SJCRH30 (cell line): ENCODE measurements at places on chromosomes 16 and 17. TPM values are rescaled to one million over a fixed set of nuclear protein-coding genes. Genes with fewer than 3 reads are reported as not detected.
A peak's percentile ranks its signal among the peaks of the same experiment; 100 is the strongest.

The PPP1R27 gene
- total RNA-seq = not detected in 2 replicates

The KRTAP1-5 gene
- total RNA-seq = not detected in 2 replicates

GRCh38 chr16:5066511-5066910 lies 755 bp upstream of the C16orf89 start:
- H3K27ac ChIP-seq = no peak overlapping the region
- DNase-seq = no peak
- no peaks in the 10 kb centered on the region for H3K4me1 ChIP-seq
- no peak overlapping the region for H3K4me3 ChIP-seq
- no peaks in the 10 kb centered on the region for H3K36me3 ChIP-seq

DNA sequence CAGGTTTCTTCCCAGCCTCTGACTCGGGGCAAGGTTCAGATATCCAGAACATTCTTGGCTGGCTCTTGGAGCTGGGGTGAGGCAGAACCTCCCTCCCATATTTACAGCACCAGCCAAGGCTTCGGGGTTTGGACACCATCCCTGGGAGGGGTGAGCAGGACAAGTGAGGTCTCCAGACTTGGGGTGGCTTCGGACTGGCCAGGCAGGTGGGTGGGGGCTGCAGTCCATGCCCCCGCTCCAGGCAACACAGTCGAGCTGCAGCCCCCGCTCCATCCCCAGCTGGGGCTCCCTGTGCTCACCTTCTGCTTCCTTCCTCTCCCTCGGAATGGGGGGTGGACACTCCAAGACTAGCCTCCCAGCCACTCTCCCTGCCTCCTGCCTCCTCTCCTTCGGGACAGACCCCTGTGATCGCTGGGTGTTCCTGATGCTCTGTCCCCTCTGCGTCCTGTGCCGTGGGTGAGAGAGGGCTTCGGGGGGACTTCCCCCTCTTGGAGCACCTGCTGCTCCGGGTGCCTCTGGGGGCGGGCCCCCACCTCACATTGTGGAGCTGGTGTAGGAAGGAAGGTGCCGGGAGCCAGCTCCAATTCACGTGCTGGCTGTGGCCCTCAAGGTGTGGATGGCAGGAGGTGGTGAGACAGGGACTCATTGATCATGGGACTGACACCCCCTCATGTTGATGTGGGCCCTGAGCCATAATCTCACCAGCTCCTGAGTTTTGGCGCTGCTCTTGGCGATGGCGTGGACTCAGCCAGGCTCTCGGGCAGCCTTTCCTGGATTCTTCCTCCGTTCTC lies 189.2 kb downstream of the SEC14L1 start:
- no peak for DNase-seq
- no peak overlapping the region for H3K4me3 ChIP-seq
- H3K36me3 ChIP-seq = no peaks in the 10 kb centered on the region
- no peaks in the 10 kb centered on the region for H3K27me3 ChIP-seq
- peaks cover 23% of the 10 kb centered on the region for H3K4me1 ChIP-seq

DNA sequence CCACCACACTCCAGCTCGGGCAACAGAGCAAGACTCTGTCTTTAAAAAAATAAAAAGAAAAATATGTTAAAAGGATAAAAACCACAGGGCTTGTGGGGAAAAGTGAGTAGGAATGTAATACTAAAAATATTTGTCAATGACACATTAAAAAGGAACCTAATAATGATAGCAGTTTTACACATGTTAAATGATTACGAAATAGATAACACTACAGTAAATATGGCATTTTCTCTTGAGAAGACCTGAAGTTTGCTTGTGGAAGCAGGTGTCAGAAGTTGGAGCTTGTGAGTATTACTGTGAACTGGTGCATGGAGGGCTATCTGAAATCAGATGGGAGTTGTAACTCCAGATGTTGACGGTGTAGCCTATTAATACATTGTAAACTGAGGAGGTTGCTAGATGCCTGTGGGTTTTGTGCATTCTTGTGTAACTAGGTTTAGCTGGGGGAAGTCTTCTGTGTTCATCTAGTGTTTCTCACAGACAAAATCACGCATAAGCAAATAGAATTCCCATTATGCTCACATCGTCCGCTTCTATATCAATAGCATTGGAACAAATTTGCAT lies 44.2 kb upstream of the CLEC18A start:
- no peaks in the 10 kb centered on the region for H3K27me3 ChIP-seq
- H3K4me3 ChIP-seq = no peak overlapping the region

DNA sequence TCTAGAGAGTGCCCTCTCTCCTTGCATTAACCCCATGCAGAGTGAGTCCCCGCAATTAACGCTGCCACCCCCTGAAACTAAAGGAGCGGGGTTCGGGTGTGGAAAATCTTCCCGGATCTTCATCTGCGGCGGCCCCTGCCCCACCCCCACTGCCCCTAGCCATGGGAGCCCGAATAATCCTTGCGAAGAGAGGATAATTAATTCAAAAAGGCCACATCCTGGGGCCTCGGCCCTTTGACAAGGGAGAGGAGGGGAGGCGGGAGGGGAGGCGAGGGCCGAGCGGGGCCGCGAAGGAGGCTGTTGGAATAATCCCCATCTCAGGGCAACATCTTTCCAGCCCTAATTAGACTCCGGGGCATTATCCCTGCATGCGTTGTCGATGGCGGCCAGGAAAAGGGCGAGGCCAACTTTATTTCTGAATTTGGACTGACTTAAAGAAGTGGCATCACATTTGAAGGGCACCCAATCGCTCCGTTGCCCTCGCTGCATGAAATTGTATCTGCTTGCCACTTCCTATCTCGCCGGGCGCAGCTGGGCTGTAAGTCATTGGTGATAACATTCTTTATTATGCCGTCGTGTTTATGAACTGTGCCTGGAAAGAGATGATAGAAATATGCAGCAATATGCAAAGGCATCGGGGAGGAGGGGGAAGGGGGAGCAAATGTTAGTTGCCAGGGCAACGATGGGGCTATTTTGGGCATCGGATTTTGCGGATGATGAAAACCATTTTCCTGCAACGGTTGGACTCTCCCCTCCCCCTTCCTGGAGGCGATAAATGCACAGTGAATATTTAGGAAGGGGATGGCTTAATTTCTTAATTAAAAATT lies 387.1 kb upstream of the TNRC6C start:
- H3K27ac ChIP-seq = no peak overlapping the region
- H3K27me3 ChIP-seq = peaks cover 21% of the 10 kb centered on the region
- no peak for DNase-seq
- no peak overlapping the region for H3K4me3 ChIP-seq
- no peaks in the 10 kb centered on the region for H3K36me3 ChIP-seq

- no peak for DNase-seq
- H3K4me3 ChIP-seq = no peak overlapping the region
- no peaks in the 10 kb centered on the region for H3K4me1 ChIP-seq
- H3K36me3 ChIP-seq = no peaks in the 10 kb centered on the region
- H3K27me3 ChIP-seq = no peaks in the 10 kb centered on the region
These were observed 168.0 kb upstream of the RPH3AL start for GRCh38 chr17:520447-521182.

- no peaks in the 10 kb centered on the region for H3K4me1 ChIP-seq
- peaks cover 43% of the 10 kb centered on the region for H3K36me3 ChIP-seq
- H3K4me3 ChIP-seq = no peak overlapping the region
- no peaks in the 10 kb centered on the region for H3K27me3 ChIP-seq
- H3K27ac ChIP-seq = no peak overlapping the region
These were observed 19.8 kb downstream of the EARS2 start for GRCh38 chr16:23537390-23537789.

DNA sequence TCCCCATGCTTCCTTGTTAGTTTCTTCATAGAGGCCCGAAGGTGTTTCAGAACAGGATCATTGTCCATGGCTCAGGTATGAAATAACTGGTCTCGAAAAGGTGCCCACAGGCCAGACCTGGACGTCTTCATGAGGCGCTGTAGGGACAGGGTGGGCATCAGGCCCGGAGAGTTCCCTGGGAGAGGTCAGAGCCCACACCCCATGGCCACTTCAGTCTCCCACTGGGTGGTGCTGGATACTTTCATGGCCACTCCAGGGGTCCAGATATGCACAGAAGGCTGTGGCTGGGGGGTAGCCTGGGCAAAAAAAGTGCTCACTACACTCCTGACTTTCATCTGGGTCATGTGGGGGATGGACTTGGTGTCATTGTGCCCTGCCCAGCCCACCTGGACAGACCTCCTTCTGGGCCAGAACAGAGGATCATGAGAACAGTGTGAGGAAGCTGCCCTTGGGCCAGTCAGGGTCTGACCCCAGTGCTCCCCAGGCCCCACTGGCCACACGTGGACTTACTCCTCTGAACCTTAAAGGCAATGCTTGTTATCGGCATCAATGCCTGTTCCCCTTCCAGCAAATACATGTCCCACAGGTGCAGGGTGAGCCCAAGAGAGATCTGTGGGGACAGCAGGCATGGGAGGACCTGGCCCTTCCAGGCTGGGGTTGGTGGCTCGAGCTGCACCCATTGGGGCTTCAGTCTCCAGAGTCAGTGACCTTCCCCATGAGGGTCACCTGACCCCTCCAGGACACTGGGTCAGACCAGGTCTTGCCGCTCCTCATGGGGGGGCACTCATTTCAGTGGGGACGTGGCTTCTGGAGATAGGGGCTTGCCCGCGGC lies 36.9 kb downstream of the LGALS9 start:
- H3K4me3 ChIP-seq = no peak overlapping the region
- H3K27me3 ChIP-seq = peaks cover 32% of the 10 kb centered on the region
- no peak for DNase-seq
- H3K36me3 ChIP-seq = no peaks in the 10 kb centered on the region
- H3K27ac ChIP-seq = no peak overlapping the region

- DNase-seq = no peak
- no peak overlapping the region for H3K4me3 ChIP-seq
- peaks cover 4% of the 10 kb centered on the region; the same call in 1 of the 2 replicates for H3K27me3 ChIP-seq
- no peaks in the 10 kb centered on the region for H3K36me3 ChIP-seq
These were observed 21.0 kb downstream of the TSPOAP1 start for GRCh38 chr17:58307468-58308172.

GRCh38 chr17:1076982-1077302 lies 80.0 kb downstream of the TIMM22 start:
- H3K27me3 ChIP-seq = no peaks in the 10 kb centered on the region
- H3K4me3 ChIP-seq = no peak overlapping the region
- no peak for DNase-seq

DNA sequence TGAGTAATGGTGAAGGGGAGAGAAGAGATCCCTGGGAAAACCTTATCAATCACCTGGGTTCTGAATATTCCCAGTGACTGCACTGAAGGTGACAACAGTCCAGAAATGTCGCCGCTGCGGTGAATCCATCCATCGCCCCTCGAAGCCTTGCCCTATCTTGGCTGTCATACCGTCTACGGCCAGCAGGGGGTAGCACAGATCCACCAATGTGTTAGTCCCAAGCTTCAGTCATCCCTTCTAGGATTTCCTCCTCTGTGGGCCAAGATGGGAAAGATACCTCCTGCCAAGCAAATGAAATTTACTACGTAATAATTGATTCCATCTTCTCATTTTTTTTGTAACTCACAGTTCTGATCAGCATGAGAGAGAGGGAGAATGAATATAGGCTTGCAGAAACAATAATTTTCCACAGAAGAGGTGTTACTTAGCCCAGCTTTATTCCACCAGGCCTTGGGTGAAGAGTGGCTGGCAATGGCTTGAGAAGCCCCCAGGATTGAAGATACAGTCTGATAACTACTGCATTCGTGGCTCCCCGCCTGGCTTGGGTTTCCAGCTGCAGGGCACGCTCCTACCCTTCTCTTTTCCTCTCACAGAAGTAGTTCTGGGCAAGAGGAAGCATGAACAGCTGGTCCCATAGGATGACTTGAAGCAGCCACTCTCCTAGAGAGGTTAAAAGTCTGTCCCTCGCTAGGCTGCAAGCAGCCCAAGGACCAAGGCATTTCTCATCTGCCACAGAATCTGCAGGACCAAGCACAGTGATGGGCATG lies 2.6 kb upstream of the FMNL1 start:
- H3K27ac ChIP-seq = no peak overlapping the region
- no peaks in the 10 kb centered on the region for H3K36me3 ChIP-seq

DNA sequence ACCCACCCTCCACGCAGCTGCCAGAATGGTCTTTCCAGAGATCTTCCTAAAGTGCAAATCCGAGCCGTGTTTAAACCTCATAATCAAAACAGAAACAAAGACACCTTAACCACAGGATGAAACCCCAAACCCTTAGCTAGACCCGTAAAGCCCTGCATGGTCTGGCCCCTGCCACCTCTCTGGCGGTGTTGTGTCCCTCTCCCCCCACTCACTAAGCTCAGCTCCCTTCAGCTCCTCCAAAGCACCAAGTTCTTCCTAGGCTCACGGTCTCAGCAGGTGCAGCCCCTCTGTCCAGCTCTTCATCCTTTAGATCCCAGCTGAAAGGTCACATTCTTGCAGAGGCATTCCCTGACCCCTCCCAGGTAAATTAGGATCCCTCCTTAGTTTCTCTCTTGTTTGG lies 4.4 kb upstream of the NXPH3 start:
- no peak for DNase-seq
- no peak overlapping the region for H3K27ac ChIP-seq
- no peak overlapping the region for H3K4me3 ChIP-seq
- peaks cover 14% of the 10 kb centered on the region; the same call in 1 of the 2 replicates for H3K27me3 ChIP-seq
- H3K4me1 ChIP-seq = peaks cover 5% of the 10 kb centered on the region; the same call in 1 of the 2 replicates
- H3K36me3 ChIP-seq = no peaks in the 10 kb centered on the region

- H3K36me3 ChIP-seq = no peaks in the 10 kb centered on the region
- H3K4me1 ChIP-seq = no peaks in the 10 kb centered on the region; the same call in 1 of the 2 replicates
- DNase-seq = no peak
- no peaks in the 10 kb centered on the region for H3K27me3 ChIP-seq
- H3K4me3 ChIP-seq = no peak overlapping the region
These were observed 17.3 kb upstream of the AKAP1 start for GRCh38 chr17:57067781-57068180.

DNA sequence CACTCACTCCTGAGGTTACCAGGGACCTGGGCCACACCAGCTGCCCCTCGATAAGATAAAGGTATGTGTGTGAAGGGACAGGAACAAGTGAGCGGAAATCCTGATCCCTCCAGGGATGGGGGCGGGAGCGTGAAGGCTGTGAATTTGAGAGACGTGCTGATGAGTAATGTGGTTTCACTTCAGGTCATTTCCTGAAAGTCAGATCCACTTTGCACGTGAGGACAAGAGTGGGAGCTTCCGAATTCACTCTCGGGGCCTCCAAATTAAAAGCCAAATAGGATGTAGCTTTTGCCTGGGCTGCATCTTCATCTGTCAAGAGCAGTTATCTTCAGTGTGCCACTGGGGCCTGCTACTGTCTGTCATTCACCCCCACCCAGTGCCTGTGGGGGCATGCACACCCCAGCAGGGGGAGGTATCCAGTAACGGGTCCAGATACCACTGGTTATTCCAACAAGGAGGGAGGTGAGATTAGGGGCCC lies 87.4 kb upstream of the LHX1 start:
- peaks cover 6% of the 10 kb centered on the region; the same call in 1 of the 2 replicates for H3K27me3 ChIP-seq
- DNase-seq = peak; percentile 54
- H3K4me3 ChIP-seq = no peak overlapping the region

GRCh38 chr17:78937561-78937960 lies 12.4 kb upstream of the TIMP2 start:
- peaks cover 59% of the 10 kb centered on the region for H3K4me1 ChIP-seq
- H3K36me3 ChIP-seq = no peaks in the 10 kb centered on the region
- no peak for DNase-seq
- no peak overlapping the region for H3K27ac ChIP-seq
- no peaks in the 10 kb centered on the region for H3K27me3 ChIP-seq
